ENCODE measurements at places on chromosomes 11 and 22.

- no peak for DNase-seq
Observed at GRCh38 chr11:1150769-1151365, 6.9 kb upstream of the MUC5AC start.

- no peak for DNase-seq
Observed at GRCh38 chr11:69125861-69126260, 29.9 kb upstream of the SMIM38 start.

GRCh38 chr11:34620820-34621792 is at the start of gene EHF:
Gene EHF (plus strand): TSS chr11:34621093. CDS start chr11:34642631, 21,538 bp downstream.
- DNase-seq, result no peak

DNA sequence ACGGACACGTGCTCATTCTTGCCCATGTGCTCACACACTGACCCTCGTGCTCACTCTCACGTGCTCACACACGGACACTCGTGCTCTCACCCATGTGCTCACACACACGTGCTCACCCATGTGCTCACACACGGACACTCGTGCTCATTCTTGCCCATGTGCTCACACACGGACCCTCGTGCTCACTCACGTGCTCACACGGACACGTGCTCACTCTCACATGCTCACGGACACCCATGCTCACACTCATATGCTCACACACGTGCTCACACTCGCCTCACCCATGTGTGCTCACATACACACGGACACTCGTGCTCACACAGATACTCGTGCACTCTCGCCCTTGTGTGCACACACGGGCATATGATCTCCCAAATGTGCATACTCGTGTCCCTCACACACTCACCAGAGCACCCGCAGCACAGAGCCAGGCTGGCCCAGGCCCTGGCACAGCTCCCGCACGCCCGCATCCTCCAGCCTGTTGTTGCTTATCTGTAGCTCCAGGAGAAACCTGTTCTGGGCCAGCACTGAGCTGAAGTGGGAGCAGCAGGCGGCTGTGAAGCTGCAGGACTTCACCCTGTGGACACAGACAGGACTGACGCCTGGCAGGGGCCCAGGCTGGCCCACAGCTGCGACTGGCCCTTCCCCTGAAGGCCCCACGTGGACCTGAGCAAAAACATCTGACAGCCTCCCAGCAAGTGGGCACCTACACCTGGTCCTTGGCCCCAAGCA is 9.3 kb downstream of the RNH1 start:
- DNase-seq, result no peak

DNA sequence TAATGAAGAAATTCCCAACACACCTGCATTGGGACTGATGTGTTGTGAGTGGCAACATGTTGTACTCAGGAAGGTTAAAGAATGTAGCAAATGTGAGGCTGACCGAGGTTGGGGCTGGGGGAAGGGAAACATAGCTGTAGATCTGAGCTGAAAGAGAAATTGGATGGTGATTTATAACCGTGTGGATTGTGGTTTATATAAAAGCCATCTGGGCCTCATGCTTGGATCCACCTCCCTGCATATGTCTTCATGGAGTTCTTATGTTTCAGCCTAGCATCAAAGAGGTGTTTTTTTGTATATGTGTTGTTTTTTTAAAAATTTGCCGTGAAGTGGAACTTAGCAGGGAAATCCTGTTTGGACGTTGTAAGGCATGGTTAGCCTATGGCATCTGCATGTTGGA is 141.3 kb downstream of the NAV2 start:
- no peak for DNase-seq

- no peak for DNase-seq
Observed at GRCh38 chr11:46120346-46121300, 631 bp downstream of the PHF21A start.
